Kidney epithelial cell (primary cell): ENCODE measurements at places on chromosomes 6 and 20. TPM values are rescaled to one million over a fixed set of nuclear protein-coding genes. Genes with fewer than 3 reads are reported as not detected.
A peak's percentile ranks its signal among the peaks of the same experiment; 100 is the strongest.

The VIP gene
- 6.5 and 7.1 TPM in 2 replicates for total RNA-seq

The LST1 gene
- total RNA-seq: 0.42 TPM in 1 of 2 replicates, not detected in the other

The RAB44 gene
- total RNA-seq: 0.07 TPM in 1 of 2 replicates, not detected in the other

The RSPO3 gene
- total RNA-seq: 0.88 and 1.9 TPM in 2 replicates

The SLC22A2 gene
- total RNA-seq: 0.04 TPM in 1 of 2 replicates, not detected in the other

The CSTF1 gene
- total RNA-seq: 27.7 TPM in 2 replicates

The DNAH8 gene
- total RNA-seq: not detected in 2 replicates

The DNAAF9 gene
- total RNA-seq: 11.8 and 12.6 TPM in 2 replicates

The ADA gene
- 18.1 and 19.2 TPM in 2 replicates for total RNA-seq

The ADTRP gene
- total RNA-seq: 1.5 and 4.6 TPM in 2 replicates

The NKX2-4 gene
- not detected in 2 replicates for total RNA-seq

The ZSWIM1 gene
- 12.7 and 16.2 TPM in 2 replicates for total RNA-seq

The ENPP1 gene
- 1.2 and 1.3 TPM in 2 replicates for total RNA-seq

The TFAP2A gene
- total RNA-seq: 8.8 and 11.2 TPM in 2 replicates

The FOXS1 gene
- 5.7 and 5.9 TPM in 2 replicates for total RNA-seq

The TBXT gene
- not detected in 2 replicates for total RNA-seq

The CPNE5 gene
- 0.13 and 1.4 TPM in 2 replicates for total RNA-seq

The EFCAB8 gene
- total RNA-seq: not detected in 2 replicates

GRCh38 chr6:33579828-33580714, at the start of gene BAK1:
Gene BAK1 (minus strand): TSS chr6:33580276. CDS start chr6:33577604, 2,672 bp downstream.
- DNase-seq: peak; percentile 68

DNA sequence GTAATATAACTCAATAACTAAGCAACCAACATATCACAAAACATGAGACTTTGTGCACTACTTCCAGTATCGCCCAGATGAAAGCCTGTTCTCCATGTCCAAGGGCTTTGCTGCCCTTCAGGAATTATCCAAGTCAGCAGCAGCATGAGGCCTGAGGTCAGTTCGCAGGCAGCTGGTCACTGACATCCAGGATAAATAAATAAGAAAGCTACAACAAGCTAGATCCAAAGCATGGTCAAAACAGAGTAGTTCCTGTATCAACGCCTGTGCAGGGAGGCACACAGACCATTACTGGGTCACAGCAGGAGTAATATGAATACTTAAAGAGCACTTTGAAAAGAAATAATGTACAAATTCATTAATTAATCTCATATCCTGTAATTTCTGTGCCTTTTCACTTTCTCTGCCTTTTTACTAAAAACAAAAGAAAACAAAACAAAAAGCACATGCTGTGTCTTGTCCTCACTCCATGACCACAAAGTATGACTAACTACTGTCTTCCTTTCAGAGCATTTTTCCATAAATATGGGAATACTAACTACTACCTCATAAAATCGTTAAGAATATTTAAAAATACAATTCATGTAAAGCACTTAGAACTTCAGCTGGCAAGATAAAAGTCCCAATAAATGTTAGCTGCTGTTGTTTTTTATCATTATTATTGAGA, 374.9 kb upstream of the IRAK1BP1 start:
- DNase-seq: no peak

- DNase-seq: no peak
Measured at GRCh38 chr6:33412140-33413009, 1.6 kb downstream of the PHF1 start.

DNA sequence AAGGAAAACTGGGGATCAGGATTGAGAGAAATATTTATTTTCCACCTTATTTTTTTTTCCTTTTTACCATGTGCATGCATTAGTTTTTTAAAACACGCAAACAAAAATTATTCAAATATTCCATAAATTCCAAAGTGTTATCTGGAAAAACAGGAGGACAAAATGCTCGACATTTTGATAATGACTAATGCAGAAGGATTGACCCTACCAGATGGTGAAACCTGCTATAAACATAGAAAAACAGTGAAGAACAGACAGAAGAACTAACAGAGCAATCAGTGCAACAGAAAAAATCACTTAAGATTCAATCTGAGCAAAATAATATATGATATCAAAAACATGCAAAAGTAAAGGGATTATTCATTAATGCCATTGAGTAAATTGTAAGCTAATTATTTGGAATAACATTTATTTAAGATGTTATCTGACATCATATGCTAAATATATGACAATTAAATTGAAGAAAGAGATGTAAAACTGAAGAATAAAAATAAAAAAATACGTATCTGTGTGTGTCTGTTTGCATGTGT, 218.4 kb downstream of the LMBRD1 start:
- DNase-seq: no peak

DNA sequence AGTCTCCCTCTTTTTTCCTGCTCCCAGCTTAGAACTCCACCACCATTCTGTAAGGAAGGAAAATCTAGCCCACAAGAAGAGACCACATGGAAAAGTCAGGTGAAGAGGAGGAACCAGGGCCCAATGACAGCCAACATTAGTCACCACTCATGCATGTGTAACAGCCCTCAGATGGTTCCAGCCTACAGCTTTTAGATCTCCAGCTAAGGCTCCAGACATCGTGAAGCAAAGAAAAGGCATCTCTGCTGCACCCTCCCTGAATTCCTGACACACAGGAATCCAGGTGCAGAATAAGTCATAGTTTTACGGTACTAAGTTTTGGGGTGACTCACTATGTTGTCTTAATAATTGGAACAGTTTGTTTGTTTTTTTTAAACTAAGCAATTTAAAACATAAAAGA, 25.5 kb downstream of the DCDC2 start:
- peak; percentile 99 for DNase-seq

GRCh38 chr6:47117314-47117713, 75.2 kb upstream of the ADGRF1 start:
- DNase-seq: no peak

- DNase-seq: no peak
Measured at GRCh38 chr6:39793516-39793915, 1.3 kb downstream of the DAAM2 start.

DNA sequence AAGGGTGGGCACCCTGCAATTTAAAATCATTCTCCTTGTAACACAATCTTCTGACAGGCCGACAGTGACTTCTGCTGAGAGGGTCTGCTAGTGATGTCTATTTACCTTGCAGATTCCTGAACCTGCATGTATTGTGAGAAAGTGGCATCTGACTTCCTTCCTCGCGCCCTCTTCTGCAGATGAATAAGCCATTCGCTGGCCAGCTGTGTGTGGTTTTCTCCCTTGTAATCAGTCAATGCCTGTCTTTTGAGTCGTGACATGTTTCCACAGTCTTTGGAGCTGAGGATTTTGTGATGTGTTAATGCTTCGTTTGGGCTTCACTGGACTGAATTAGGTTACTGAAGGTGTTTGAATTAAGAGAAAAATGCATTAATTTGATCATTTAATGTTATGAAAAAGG, 125.3 kb downstream of the GRM1 start:
- DNase-seq: peak; percentile 29

- peak; percentile 70 for DNase-seq
Measured at GRCh38 chr20:38109591-38110524, 55.2 kb downstream of the TGM2 start.

- DNase-seq: no peak
Measured at GRCh38 chr20:1391640-1392442, 1.0 kb downstream of the FKBP1A start.

GRCh38 chr6:101878554-101879276, 485.2 kb downstream of the GRIK2 start:
- no peak for DNase-seq

- no peak for DNase-seq
Measured at GRCh38 chr6:13818341-13818740, 4.0 kb upstream of the MCUR1 start.

DNA sequence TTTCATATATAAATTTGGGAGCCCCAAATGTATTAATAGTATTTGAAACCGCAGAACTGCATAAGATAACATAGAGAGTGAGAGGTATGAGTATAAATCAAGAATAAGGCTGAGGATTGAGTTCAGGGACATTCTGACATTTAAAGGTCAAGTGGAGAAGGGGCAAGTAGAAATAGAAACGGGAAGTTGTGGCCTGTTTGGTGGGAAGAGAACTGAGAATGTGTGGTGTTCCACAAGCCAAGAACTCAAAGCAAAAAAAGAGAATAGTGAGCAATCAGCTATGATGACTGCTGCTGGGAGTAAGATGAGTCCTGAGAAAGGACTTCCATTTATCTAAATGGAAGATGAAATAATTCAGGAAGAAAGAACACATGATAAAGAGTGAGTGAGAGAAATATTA, 418.4 kb downstream of the CD109 start:
- no peak for DNase-seq

- no peak for DNase-seq
Measured at GRCh38 chr20:19813846-19814640, 56.0 kb downstream of the RIN2 start.

DNA sequence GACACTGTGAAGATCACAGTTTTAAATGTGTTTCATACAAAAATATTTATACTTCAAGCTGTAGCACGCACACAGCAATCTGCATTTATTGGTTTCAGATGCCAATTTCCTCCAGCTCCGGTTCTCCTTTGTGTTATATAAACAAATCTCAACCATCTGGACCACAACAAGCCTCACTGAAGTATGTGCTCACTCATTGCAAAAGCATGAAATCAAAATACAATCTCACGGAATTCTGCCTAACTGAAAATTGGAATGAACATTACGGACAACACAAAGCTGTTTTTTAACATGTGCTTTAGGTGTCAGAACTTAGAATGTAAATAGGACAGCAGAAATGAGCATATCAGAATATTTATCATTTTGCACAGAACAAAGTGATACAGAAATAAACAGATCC, 38.0 kb downstream of the RCAN2 start:
- DNase-seq: no peak

- DNase-seq: no peak
Measured at GRCh38 chr6:114362957-114363356, 20.1 kb upstream of the HS3ST5 start.

DNA sequence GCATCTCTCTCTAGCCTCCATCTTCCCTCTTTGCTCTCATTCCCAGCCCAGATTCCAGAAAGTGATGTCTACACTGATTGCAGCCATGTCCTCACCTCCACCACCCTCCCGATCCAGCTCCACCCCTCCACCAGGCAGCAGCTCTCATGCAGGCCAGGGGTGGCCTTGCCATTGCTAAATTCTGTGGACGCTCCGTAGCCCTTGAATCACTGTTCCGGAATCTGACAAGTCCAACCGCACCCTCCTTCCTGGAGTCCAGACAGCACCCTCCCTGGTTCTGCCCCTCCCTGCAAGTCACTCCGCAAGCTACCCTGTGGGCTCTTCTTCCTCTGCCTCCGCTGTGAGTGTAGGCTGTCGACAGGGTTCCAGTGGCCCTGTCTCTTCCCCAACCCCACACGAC, 26.2 kb downstream of the TNXB start:
- DNase-seq: no peak

GRCh38 chr6:15672818-15673217, 10.0 kb upstream of the DTNBP1 start:
- no peak for DNase-seq

DNA sequence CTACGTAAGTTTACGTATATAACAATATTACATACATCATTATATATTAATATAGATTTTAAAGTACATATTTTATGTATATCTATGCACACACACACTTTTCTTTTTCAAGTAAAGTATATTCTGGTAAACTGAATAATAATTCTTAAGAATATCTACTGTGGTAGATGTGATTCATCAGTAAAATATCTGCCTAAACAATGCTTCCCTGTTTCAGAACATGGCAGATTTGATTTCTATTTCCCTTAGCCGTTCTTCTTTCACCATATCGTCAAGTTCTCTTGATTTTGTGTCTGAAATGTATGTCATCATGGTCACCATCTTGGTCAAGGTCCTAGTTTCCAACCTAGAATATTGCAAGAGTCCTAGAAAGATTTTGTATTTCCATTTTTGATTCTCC, 195.6 kb downstream of the HDGFL1 start:
- DNase-seq: peak; percentile 9

DNA sequence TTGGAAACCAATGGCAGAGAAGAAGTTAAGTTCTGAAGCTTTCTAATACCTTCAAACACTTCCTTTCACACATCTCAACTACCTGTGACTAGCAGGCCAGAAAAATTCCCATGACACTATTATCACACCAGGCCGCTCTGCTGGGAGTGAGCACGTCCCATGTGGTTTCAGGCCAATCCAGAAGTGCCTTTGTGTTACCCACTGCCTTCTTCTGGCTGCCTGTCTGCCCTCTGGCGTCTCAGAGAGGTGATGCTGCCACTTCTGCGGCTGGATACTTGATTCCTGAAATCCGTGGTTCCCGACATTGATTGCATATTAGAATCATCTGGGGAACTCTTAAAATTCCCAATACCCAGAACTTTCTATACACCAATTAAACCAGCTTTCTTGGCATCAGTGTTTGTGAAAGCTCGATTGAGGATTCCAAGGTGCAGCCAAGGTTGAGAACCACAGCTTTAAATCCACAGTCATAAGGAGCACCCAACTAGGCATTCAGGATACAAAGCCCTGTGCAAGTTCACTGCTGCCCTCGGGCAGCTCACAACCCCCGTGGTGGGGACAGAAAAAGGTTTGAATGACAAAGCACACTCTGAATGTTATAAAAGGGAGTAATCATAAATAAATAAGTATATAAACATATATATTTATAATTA, 65.6 kb downstream of the STMND1 start:
- DNase-seq: no peak

- DNase-seq: no peak
Measured at GRCh38 chr20:61957961-61958715, 107.5 kb downstream of the TAF4 start.

- no peak for DNase-seq
Measured at GRCh38 chr20:54681869-54682268, 206.5 kb downstream of the DOK5 start.

DNA sequence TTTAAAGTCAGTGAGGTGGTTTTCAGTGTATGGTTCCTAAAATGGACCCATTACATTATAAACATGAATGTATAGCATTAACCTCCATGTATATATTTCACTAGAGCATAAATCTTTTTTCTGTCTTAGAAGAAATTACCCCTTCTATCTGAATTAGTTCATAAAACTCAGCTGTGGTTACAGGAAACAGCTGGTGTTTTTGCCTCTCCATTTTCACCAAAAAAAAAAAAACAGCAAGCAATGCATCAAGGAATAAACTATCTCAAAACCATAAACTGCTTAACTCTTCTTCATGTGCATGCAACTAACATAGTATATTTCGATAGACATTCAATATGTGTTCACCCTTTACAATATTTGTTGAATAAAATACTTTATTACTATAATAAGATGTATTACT, 40.2 kb downstream of the MOXD1 start:
- no peak for DNase-seq

- no peak for DNase-seq
Measured at GRCh38 chr20:2382833-2383232, 2.1 kb downstream of the TGM6 start.

DNA sequence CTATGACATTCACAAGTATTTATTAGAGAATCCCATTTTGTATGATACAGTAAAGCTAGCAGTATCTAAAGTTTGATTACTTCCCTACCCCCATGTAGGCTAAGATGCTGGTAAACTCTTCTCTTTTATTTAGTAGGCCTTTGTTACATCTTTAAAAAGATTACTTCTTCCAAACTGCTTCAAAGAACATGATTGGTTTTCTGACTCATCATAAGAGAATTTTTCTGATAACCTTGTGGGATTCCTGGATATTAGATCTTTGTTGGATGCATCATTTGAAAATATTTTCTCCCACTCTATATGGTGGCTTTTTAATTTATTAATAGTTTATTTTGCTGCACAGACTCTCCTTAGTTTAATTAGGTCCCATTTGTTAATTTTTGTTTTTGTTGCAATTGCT, 898.3 kb upstream of the ADGRB3 start:
- no peak for DNase-seq

- DNase-seq: no peak
Measured at GRCh38 chr6:16659466-16660156, 101.6 kb downstream of the ATXN1 start.
